ENCODE measurements at places on chromosomes 5 and 9.
A peak's percentile ranks its signal among the peaks of the same experiment; 100 is the strongest.

DNA sequence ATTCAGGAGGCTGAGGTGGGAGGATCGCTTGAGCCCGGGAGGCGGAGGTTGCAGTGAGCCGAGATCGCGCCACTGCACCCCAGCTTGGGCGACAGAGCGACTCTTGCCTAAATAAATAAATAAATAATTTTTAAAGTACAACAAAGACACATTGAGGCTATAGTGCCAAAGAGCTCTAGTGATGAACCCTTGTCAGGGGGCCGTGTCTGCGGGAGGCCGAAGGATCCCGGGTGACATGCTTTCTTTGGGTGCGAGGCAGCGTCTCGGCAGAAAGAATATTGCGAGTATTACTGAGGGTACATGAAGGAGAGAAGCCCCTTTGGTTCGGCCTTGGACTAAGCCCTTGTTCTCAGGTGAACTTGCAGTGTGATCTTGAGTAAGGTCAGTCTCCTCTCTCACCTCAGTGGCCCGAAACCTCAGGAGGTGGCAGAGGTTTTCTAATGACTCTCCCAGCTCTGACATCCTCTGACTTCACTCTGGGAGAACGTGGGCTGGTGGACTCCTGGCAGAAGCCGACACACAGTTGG, 397 bp upstream of the RECK start:
- no peak for DNase-seq
- H3K36me3 ChIP-seq, result no peaks in the 10 kb centered on the region
- peaks cover 18% of the 10 kb centered on the region for H3K27me3 ChIP-seq
- H3K4me3 ChIP-seq, result peak overlapping the region; percentile 98
- no peak overlapping the region for H3K27ac ChIP-seq

GRCh38 chr9:71647094-71647591, 121.2 kb downstream of the CEMIP2 start:
- H3K36me3 ChIP-seq, result peaks cover 2% of the 10 kb centered on the region
- no peaks in the 10 kb centered on the region for H3K27me3 ChIP-seq
- peak overlapping the region; percentile 77 for H3K4me3 ChIP-seq
- H3K27ac ChIP-seq, result no peak overlapping the region
- H3K4me1 ChIP-seq, result peaks cover 19% of the 10 kb centered on the region

- H3K36me3 ChIP-seq, result peaks cover 2% of the 10 kb centered on the region
- peaks cover 5% of the 10 kb centered on the region for H3K4me1 ChIP-seq
- no peak for DNase-seq
- H3K4me3 ChIP-seq, result no peak overlapping the region
- peaks cover 17% of the 10 kb centered on the region for H3K27me3 ChIP-seq
- no peak overlapping the region for H3K27ac ChIP-seq
These were observed 5.0 kb upstream of the COL23A1 start for GRCh38 chr5:178595150-178595549.

GRCh38 chr5:5826911-5827310, 404.4 kb downstream of the ICE1 start:
- H3K4me3 ChIP-seq, result no peak overlapping the region
- peaks cover 32% of the 10 kb centered on the region for H3K27me3 ChIP-seq
- DNase-seq, result no peak

DNA sequence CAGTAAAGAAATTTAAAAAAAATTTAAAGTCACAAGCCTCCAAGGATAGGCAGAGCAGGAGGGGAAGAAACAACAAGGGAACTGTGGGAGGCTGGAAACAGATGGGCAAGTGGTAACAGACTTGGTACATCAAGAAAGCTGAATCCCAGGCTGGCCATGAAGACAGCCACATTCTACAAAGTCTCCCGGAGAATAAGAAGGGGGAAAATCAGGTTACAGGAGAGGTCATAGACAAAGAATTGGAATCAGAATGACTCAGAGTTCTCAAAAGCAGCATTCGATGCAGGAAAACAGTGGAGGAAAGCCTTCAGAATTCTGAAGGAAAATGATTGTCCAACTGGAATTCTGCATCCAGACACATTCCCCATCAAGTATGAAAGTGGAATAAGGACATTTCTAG, 129.7 kb downstream of the ADAMTS2 start:
- no peak overlapping the region for H3K4me3 ChIP-seq
- no peak for DNase-seq
- H3K4me1 ChIP-seq, result no peaks in the 10 kb centered on the region
- H3K27ac ChIP-seq, result no peak overlapping the region

DNA sequence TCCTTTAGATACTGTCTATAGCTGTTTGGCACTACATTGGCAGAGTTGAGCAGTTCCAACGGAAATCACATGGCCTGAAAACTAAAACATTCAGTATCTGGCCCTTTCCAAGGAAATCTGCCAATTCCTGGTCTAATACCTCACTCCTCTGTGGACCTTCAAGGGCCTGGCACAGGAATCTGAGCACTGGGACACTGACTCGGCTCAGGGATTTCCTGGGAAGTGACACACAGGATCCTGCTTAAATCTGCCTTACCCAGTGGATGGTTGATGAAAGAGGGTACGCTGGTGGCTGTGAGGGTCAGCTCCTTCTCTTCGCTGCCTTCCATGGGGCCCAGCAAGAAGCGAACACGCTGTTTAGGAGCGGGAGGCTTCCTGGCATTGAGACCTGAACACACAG, 904 bp downstream of the TRUB2 start:
- no peaks in the 10 kb centered on the region for H3K27me3 ChIP-seq
- peaks cover 4% of the 10 kb centered on the region for H3K36me3 ChIP-seq
- H3K4me3 ChIP-seq, result peak overlapping the region; percentile 94
- H3K4me1 ChIP-seq, result peaks cover 21% of the 10 kb centered on the region

DNA sequence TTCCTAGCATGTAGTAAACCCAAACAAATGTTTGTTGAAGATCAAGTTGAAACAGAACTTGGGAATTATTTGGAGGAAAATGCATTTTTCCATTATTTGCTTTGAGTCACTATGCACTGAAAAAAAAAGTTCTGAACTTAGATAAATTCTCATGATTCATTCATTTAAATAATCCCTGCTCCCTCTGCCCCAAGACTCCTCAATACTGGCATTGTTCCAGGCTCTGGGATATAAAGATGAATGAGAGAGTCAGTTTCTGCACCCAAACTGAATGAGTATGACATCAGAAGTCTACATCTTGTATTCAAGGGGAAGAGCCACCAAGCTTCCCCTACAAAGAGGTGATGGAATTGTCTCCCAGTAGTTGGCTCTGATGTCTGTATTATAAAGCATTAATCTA, 123.9 kb downstream of the SEC61B start:
- H3K27me3 ChIP-seq, result peaks cover 63% of the 10 kb centered on the region
- H3K27ac ChIP-seq, result no peak overlapping the region
- DNase-seq, result no peak
- H3K36me3 ChIP-seq, result no peaks in the 10 kb centered on the region

DNA sequence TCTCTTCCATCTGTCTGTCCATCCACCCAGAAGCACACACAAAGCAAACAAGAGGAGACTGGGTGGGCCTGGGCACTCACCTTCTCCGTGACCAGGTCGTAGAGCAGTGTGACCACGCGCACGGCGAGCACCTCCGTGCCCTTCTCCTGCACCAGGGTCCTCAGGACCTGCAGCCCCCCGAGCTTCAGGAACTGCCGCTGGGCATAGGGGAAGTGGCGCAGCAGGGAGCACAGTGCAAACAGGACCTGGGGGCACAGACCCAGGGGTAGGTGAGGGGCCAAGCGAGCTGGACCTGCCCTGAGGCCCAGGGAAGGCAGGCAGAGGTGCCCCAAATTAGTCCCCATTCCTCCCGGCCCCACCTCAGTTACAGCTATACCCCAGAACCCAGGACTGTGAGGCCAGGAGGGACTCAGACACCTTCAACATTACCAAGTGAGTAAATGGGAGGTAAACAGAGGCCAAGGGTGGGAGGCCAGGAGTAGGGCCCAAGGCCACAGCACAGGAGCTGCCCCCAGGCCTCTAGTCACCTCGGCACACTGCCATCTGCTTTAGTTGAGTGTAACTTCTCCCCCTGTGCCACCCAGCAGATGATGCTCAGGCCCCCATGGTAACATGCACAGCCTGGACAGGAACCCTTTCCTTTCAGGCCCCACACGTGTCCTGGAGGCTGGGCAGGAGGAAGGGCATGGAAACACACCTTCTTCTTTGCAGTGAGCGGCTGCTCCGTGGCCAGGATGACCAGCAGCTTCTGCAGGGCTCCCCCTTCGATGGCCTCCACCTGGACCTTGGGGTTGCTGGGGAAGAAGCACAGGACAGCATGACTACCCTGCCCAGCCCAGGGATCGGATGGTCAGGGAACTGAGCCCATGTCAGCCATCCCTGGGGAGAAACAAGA, 76.2 kb upstream of the LRRTM2 start:
- H3K27ac ChIP-seq, result no peak overlapping the region
- no peaks in the 10 kb centered on the region for H3K27me3 ChIP-seq
- no peak overlapping the region for H3K4me3 ChIP-seq
- DNase-seq, result no peak
- H3K4me1 ChIP-seq, result peaks cover 14% of the 10 kb centered on the region

GRCh38 chr9:108775901-108776306, 79.9 kb downstream of the ACTL7B start:
- no peaks in the 10 kb centered on the region for H3K36me3 ChIP-seq
- H3K27me3 ChIP-seq, result peaks cover 56% of the 10 kb centered on the region
- H3K27ac ChIP-seq, result no peak overlapping the region
- H3K4me1 ChIP-seq, result peaks cover 2% of the 10 kb centered on the region

DNA sequence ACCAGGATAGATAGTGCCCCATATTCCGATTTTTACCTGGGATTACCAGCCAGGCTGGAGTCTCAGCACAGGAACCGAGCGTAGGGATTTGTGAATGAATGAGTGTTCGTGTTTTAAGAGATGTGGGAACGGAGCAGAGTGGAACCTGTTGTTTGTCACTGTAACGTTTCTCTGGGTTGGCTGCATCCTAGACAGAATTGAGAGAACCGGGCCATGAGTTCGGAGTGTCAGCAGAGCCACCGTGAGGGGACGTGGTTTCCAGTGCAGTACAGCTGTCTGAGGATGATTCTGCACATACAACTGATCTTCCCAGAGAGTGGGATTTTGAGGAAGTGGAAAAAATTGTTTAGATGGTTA, 1.2 kb downstream of the PDE8B start:
- peaks cover 76% of the 10 kb centered on the region for H3K27me3 ChIP-seq
- no peak overlapping the region for H3K27ac ChIP-seq
- no peak for DNase-seq

- H3K4me1 ChIP-seq, result peaks cover 4% of the 10 kb centered on the region
- H3K36me3 ChIP-seq, result peaks cover 4% of the 10 kb centered on the region
- H3K27ac ChIP-seq, result peak overlapping the region; percentile 78
These were observed 40.2 kb upstream of the RANBP6 start for GRCh38 chr9:6055666-6056065.

DNA sequence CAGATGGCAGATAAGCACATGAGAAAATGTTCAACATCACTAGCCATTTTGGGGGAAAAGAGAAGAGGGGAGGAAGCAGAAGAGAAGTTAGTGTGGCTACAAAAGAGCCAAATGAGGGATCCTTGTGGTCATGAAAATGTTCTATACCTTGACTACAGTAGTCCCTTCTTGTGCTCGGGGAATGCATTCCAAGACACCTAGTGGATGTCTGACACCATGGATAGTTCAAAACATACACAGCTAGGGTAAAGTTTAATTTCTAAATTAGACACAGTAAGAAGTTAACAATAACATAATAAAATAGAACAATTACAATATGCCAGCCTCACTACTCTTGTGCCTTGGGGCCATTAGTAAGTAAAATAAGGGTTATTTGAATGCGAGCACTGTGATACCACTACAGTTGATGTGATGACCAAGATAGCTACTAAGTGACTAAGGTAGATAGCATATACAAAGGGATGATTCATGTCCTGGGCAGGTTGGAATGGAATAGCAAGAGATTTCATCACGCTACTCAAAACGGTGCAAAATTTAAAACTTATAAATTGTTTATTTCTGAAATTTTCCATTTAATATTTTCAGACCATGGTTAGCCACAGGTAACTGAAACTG, 344.1 kb downstream of the NR2F1-AS1 start:
- no peak overlapping the region for H3K27ac ChIP-seq
- no peaks in the 10 kb centered on the region for H3K27me3 ChIP-seq
- DNase-seq, result no peak
- H3K4me1 ChIP-seq, result no peaks in the 10 kb centered on the region

DNA sequence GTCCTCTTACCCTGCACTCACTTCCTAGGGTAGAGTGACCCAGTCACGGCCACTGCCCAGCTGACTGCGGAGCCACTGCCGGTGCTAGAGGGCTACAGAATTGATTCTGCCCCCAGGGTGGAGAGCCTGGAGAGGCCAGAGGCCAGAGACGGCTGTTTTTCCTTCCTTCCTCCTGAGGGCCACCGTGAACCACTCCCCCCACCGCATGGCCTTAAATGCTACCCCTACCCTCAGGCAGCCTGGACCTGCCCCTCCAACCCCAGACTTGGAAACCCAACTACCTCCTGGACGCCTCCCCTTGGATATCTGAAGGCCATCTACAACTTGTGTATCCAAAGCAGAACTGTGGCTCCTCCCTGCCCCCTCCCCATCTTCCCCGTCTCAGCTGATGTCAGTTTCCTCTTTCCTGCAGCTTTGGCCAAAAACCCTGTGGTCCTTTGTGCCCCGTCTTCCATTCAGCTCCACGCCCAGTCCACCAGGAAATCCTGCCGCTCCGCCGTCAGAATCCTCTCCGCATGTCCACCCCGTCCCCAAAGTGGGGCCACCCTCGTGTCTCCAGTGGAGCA, 16.3 kb downstream of the SH2D3C start:
- peaks cover 4% of the 10 kb centered on the region for H3K36me3 ChIP-seq
- peak overlapping the region; percentile 90 for H3K27ac ChIP-seq
- H3K4me1 ChIP-seq, result peaks cover 41% of the 10 kb centered on the region
- H3K4me3 ChIP-seq, result no peak overlapping the region
- DNase-seq, result no peak
- H3K27me3 ChIP-seq, result no peaks in the 10 kb centered on the region

DNA sequence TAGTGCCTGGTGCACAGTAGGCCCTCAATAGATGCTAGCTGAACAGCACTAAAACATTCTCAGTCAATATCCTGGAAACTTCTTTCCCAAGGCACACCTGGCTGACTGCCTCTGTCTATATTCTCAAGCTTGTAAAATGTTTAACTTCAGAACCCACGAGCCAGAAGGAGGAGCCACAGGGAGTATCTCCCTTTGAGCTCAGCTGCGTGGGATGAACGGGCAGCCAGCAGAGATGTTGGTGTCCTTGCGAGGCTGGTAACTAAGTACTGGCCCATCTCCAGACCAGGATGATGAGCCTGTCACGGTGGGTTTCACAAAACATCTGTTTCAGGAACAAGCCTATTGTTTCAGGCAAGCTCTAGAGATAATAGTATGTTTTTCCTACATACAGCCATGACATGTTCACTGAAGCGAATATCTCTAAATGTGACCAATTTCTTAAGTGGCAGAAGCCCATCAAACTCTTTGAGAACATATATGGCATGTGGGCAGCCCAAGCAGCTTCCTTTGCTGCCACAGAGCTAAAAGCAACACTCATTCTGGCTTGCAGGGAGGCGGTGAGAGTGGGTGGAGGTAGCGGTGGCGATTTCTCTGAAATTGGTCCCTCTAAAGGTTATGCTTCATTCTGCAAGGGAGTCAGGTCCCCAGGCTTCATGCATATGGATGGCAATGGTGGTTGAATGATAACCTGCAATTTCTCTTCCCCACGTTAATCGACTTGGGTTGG, 206.2 kb downstream of the TTLL11 start:
- H3K27me3 ChIP-seq, result peaks cover 12% of the 10 kb centered on the region
- no peak overlapping the region for H3K27ac ChIP-seq
- peaks cover 4% of the 10 kb centered on the region for H3K36me3 ChIP-seq
- H3K4me3 ChIP-seq, result no peak overlapping the region
- H3K4me1 ChIP-seq, result no peaks in the 10 kb centered on the region

GRCh38 chr5:15008476-15008875, 136.9 kb upstream of the ANKH start:
- H3K4me1 ChIP-seq, result peaks cover 4% of the 10 kb centered on the region
- peaks cover 14% of the 10 kb centered on the region for H3K27me3 ChIP-seq
- H3K27ac ChIP-seq, result no peak overlapping the region
- no peak for DNase-seq
- H3K36me3 ChIP-seq, result no peaks in the 10 kb centered on the region

All from T-helper 17 cell (primary cell).